ENCODE measurements at places on chromosomes 4 and X.
A peak's percentile ranks its signal among the peaks of the same experiment; 100 is the strongest.

DNA sequence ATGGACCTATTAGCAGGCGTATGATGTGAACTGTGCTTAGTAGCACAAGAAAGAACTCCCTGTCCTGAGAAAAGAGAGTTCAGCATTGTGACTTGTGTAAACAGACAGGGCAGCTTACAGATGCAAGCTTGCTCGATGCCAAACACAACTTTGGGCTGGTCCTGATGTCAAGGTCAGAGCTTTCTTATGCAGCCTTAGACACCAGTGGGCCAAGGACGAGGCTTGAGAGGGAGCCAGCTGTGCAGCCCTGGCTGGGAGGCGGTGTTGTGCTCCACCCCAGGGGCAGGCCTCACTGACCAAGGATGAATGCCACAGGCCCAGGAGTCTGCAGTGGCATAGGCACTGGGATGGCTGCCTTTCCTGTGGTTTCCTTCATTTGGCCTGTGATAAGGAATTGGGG is 35.4 kb downstream of the JADE1 start:
- no peak for DNase-seq

DNA sequence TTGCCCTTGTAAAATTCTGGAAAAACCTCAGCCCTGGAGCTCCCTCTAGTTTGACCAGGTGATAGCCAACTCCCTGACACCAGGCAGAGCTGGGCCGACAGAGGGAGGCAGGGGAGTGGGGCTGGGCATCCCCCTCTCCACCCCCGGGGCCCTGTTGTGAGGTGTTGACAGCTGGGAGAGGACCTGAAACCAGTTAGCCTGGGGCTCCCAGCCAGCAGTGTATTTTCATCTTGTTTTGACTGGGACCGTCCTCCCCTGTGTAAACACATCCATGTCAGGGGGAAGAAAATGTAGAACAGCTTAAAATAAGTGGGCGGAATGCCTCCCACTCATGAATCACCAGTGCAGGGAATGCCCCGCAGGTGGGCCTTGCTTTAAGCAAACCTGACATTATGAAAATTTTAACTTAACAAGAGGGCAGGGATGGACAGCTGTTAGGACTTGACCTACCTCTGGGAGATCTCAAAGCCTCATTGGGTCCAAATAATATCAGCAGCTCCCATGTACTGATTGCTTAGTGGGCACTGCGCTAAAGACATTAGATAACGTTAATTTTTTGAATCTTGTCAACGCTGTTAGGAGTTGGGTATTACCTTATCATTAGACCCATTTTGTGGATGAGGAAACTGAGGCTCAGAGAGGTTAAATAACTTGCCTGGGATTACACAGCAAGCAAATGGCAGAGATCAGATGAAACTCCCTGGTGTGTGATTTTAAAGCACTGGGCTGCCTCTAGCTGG is 45.9 kb downstream of the TSC22D3 start:
- DNase-seq: no peak

DNA sequence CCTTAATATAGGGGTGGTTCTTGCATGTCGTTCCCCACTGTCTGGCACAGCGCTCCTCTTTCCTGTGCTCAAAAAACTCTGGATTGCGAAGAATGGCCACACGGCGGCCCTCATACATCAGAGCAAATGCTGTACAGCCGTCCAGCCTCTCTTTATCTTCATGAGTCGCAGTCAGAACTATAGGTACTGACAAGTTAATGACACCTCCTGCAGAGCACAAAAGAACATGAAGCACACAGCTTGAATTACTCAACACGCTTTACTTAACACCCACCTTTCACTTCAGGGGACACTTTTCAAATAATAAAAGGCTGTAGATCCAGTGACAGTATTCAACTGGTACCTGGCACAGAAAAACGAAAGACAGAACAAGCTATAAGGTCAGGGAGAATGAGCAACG is 65.3 kb downstream of the PAPSS1 start:
- DNase-seq: no peak

DNA sequence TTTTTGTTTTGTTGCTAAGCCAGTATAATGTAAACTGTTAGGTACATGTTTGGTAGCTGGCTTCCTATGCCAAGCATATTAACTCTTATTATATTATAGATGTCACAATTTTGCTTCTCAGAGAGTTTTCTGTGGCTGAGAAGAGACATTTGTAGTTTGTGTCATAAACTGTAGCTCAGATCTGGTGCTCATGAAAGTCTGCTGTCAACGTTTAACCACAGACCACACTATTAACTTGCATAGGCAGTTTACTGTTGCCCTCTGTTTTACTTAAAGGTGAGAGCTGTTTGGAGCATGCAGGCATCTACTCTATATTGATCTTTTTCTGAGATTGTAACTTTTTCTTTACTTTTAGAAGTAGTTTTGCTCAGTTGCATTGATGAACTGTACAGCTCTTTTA is 166.8 kb downstream of the TLL1 start:
- DNase-seq: no peak

GRCh38 chr4:183721207-183722081 is 62.4 kb downstream of the TRAPPC11 start:
- peak; percentile 21 for DNase-seq

DNA sequence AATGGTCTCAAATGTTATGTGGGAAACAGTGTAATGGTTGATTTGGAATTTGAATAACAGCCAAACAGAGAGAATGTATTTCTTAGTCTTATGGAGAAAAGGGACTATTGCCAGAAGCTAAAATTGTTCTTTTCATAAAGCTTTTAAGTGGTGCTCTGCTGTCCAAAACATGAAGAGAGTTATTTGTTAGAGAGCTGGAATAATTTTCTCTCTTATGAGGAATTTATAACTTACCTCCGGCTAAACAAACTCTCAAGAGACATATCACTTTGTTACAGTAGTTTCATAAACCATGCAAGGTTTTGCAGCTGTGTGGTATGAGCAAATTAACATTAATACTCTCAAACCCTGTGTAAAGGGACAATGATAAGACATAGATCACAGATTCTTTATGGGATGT is 28.6 kb downstream of the SULT1B1 start:
- no peak for DNase-seq

DNA sequence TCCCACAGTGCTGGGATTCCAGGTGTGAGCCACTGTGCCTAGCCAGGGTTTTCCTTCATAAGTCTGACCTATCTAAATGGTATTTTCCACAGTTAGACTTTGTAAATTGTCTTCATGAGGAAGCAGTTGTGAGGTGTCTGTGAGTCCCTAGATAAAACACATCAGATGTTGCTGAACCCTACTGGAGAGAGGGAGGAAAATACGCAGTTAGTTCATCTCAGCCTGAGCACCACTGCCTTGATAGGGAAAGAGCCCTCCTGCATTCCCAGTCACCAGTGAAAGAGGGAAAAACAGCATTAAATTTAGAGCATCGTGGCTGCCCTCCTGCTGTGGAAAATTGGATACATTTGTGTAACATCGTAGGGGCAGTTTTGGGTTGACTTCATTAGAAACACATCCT is 31.7 kb upstream of the CLDN34 start:
- DNase-seq: no peak

DNA sequence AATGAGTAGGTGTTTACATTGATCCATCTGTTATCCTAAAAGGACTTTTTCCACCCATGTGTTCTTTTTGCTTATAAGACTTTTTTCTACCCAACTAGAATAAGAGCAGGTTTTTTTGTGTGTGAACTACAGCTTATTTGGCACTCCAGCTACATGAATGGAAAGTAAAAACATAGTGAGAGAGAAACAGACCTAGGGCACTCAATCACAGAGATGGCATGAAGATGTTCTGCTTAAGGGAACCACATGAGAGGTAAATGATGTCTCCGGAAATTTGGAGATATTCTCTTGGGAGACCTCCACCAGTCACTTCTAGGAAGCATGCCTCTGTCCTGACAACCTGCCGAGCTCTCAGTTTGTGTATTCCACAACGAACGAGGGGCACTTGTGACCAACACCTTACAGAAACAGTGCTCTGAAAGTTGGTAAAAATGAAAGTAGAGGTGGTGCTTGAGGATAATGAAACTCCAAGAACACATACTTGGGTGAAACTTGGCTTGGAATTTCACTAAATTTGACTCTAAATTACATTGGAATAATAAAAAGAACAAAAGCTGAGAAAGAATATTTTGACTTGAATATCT is 788.4 kb upstream of the GALNTL6 start:
- DNase-seq: no peak

DNA sequence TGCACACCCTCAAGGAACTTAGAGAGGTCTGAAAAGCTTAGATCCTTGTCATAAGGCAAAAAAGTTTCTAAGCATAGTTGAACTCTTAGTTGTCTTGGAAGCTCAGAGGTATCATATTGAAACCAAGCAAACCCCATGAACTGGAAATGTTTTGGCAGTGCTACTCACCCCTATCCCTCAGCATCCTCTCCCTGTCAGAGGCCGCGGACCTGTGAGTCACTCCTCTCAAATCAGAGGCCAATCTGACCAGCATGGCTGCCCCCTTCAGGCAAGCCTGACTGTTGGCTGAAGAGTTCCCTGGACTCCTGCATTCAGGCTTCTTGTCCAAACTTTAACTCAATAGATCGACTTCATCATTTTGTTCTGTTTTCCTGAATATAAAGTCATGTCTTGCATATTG is 69.4 kb downstream of the KCNIP4 start:
- DNase-seq: no peak

Measured in GM19239 (cell line).